ENCODE measurements at places on chromosomes 5 and 9.
A peak's percentile ranks its signal among the peaks of the same experiment; 100 is the strongest.

GRCh38 chr5:116733991-116734975 lies 159.7 kb upstream of the SEMA6A start:
- no peak for DNase-seq

GRCh38 chr9:22146604-22147003 lies 137.5 kb upstream of the CDKN2B start:
- no peak for DNase-seq

DNA sequence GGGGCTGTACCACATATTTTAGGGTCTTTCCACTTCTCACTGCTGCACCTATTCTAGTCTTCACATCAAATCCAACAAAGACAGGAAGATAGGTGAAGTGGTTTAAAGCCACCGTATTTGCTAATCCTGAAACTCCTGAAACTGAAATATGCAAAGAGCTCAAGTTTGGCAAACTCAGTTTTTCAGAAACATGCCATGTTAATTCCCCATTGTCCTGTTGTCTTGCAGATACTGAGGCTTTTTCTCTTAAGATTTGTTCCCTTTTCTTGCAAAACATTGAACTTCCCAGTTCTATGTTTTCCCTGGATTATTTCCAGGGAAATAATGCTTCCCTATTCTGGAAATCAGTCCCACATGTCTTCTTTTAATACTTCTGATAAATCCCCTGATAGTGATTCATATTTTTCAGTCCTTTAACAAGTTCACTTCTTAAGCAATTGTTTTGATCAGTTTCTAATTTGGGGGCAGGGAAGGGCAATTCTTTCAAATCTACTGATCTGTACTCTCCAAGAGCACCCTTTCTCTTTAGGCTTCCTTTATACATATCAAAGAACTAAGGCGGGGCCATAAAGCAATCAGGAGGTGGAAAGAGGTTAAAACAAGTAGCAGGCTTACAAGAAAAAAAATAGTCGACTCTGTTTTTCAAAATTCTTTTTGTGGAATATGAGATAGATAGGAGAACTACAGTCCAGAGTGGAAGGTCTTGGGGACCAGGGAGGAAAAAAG lies 648.5 kb downstream of the BNC2 start:
- no peak for DNase-seq

- DNase-seq: no peak
Observed at GRCh38 chr5:107570805-107571531, 99.8 kb downstream of the EFNA5 start.

DNA sequence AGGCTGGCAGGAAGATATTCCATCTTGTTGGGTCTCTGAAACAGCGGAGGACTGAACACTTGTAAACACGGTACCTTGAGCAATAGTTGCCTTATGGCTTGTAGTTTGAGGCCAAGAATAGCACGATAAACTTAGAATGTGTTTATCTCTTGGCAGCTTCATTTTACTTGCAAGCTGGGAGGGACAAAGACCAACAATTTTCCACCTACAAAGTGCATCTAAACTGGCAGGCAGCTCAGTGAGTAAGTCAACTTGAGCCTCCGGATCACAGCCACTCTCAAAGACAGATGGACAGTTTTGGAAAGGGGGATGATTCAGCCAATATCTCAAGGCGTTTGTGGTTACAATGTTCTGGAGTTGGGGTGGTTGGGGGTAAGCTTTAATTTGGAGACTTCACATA lies 652.6 kb downstream of the CETN3 start:
- DNase-seq: no peak

DNA sequence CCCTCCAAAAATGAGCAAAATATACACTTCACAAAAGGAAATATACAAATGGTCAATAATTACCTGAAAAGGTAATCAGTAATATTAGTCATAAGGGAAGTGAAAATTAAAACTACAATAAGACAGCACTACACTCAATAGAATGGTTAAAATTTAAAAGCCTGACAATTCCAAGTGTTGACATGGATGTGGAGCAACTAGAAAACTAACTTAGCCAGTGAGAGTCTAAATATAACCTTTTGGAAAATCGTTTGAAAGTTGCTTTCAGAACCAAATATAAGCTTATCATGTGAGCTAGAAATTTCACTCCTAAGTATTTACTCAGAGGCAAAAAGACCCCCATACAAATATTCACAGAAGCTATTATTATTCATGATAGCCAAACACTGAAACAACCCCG lies 105.1 kb upstream of the MVB12B start:
- DNase-seq: no peak

DNA sequence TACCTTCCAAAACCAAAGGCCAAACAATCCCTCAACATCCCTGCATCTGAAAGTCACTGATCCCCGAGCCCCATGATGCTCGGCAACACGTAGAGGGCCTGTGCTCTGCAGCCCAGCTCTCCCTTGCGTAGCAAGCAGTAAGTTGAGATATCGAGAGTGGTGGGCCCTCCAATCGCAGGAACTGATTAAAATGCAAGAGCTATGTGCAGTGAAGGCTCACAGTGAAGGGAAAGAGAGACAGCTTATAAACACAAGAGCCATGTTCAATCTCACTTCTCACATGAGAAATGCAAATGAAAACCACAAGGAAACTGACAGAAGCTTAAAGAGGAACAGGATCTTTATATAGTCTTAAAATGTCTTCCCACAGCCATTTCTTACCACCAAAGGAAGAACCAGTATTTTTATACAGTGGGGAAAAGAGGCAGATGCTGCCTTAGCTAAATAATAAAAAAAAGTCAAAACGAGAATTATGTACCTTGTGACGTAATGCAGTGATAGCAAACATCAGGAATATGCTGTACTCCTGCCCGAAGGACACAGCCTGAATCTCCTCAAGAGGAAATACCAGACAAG lies 24.6 kb downstream of the TTF1 start:
- no peak for DNase-seq

DNA sequence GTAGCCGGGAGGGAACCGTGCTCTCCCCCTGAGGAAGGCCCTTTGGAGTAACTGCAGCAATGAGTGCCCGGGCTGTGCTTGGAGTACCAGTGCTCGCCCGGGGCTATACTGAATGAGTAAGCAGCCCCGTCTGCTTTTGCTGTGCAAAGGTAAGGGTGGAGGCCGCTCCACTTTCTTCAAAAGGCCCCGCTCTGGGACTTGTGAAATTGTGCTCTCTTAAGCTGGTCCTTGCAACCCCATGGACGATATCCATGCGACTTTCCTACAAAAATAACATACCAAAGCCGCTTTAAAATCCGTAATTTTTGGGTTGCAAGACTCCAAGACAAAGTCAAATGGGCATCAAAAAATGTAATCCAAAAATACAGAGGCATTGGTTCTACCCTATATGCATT lies 578 bp upstream of the TNFAIP8 start:
- no peak for DNase-seq

- no peak for DNase-seq
Observed at GRCh38 chr5:175457466-175457865, 13.5 kb upstream of the DRD1 start.

- DNase-seq: no peak
Observed at GRCh38 chr5:172573986-172574870, 66.8 kb upstream of the NEURL1B start.

DNA sequence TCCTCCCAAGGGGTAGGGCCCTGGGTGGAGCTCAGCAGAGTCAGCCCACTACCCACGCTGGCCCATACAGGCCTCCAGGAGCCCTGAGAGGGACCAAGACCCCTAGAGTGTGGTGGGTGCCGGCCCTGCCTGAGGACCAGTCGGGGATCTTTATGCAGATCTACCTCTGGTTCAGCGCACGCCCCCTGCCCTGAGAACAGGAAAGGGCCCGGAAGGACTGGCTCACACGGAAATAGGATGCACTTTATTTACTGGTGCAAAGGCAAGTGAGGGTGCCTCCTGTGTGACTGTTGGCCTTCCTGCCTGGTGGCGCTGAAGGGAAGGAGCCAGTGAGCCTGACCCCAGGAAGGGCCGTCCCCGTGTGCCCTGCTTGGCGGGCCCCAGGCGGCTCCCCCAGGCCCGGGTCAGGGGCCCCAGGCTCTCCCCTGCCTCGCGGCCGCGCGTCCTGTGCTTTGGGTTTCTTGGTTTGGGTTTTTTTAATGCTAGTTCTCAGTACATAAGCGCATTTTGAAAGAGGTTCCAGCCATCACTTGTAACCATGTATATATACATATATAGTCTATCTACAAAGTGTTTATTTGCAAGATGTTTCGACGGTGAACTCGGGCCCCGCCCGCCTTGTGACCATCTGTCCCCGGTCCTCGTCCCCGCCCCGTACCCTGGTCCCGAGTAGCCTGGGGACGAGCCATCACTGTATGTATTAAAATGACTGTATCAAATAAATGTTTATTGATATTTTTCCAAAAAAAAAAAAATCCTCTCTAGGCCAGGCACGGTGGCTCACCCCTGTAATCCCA lies 76.4 kb upstream of the ROR2 start:
- DNase-seq: no peak

- no peak for DNase-seq
Observed at GRCh38 chr5:112669328-112669963, 68.2 kb upstream of the APC start.

DNA sequence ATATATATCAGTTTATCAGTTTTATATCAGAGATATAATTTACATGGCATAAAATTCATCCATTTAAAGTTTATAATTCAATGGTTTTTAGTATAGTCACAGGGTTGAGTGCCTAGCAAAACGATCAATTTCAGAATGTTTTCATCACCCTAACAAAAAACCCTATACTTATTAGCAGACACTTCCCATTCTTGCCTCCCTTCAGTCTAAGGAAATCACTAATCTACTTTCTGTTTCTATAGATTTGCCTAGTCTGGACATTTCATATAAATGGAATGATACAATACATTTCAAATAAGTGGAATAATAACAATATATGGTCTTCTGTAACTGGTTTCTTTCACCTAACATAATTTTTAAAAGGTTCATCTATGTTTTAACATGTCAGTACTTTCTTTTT lies 9.6 kb upstream of the LNPEP start:
- DNase-seq: no peak

GRCh38 chr5:37662362-37662761 lies 177.5 kb downstream of the GDNF start:
- DNase-seq: no peak

DNA sequence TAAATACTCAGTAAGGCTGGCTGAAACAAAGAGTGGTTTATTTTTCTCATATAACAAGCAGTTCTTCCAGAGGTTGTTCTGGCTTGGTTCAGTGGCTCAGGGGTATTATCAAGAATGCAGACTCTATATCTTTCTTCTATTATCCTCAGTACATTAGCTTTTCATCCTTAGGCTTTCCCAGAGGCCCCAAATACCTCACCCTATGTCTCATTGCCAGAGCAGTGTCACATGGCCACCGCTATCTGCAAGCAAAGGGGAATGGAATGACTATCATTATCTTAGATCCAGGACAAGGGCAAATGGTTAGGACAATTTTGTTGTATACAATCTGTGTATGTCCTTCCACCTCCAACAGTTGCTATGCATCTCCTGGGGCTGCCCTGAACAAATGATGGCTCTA lies 69.0 kb upstream of the SNX2 start:
- DNase-seq: no peak

- no peak for DNase-seq
Observed at GRCh38 chr9:87599901-87600610, 102.4 kb downstream of the DAPK1 start.

- no peak for DNase-seq
Observed at GRCh38 chr5:6567835-6568234, 65.0 kb downstream of the NSUN2 start.

GRCh38 chr5:160133071-160133917 lies 14.0 kb upstream of the PWWP2A start:
- DNase-seq: no peak

DNA sequence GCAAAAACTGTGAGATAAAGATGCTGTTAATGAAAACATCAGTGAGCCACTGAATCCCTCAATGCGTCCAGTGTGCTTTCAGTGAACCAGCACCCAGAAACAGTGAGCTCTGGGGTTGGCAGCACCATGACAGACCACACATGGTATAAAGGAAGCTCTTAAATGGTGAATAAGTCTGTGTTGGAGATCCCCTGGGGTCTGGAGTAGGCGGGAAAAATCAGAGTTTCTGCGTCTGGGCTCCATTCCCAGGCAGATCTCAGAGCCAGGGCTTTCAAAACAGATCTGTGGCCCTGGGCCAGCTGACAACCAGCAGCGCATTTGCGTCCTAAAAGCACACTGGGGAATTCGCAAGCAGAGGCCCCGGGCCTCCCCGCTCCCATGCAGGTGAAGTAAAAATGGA lies 233.5 kb downstream of the FRMD3 start:
- no peak for DNase-seq

DNA sequence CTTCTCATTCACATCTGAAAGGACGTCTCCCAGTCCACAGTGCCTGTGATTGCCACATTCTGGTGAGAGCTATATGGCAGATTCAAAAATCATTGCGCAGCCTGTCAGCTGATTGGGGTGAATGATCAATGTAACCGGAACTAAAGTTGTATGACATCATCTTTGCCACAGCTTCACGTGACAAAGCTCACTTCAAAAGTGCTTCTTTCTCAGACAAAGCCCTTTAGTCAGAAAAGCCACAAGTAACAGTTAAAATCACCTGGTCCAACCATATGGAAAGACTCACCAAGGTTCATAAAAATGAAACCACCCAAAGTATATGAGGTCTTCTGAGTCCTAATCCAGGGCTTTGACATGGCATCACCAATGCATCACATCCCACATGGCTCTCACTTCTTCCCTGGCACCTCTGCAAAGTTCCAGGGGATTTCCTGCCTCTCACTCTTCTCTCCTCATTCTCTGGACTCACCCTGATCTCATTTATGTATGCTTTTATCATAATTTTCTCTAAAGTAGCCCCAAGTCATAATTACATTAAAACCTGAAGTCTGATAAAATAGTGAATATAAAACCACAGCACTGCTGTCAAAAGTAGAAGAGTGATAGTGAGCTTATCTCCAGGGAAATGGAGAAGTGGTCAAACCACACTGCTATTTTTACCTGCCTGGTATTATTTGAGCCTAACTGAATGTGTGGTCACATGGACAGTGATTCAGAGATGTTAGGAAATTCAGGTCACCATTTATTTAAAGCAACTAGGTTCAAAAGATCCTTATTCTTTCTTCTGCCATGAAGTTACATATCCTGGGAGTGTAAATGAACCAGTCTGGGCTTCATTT lies 193.1 kb upstream of the PTGER4 start:
- DNase-seq: peak; percentile 68

DNA sequence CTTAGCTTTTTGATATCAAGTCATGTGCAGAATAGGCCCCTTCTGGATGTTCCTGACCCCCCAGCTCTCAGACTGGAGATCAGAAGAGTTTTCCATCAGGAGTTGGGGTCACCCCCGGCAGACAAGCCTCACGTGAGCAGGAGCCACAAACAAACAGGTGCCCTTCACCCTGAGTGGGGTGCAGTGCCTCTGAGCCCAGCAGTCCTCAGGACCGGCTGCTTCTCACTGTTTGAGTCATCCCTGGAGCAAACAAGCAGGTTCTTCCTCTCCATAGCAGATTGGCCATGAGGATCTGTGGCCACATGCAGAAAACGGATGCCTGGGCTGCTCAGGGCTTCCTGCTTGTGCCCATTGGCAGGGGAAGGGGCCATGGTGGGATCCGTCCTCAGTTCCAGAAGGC lies 47.0 kb downstream of the LRSAM1 start:
- no peak for DNase-seq
